ENCODE measurements at places on chromosomes 3 and 15.

- DNase-seq: no peak
Observed at GRCh38 chr15:75675579-75676404, 28.1 kb downstream of the SNX33 start.

DNA sequence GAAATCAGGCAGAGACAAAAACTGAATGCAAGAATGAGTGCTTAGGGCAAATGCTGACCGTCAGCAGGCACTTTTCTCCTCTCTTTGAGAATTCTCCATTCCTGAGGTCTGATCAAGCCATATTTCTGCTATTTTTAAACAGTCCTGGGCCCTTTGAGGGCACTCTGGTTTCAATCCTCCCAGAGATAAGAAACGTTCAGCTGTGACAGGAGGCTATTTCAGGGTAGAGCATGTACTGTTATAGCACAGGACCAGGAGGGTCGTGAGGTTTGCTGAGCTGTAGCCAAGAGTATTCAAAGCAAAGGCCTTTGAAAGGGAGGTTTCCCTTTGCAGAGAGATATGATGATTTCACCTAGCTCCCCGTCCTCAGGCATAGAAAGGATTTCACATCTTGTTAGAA lies 39.6 kb upstream of the PDZRN3 start:
- DNase-seq: no peak

DNA sequence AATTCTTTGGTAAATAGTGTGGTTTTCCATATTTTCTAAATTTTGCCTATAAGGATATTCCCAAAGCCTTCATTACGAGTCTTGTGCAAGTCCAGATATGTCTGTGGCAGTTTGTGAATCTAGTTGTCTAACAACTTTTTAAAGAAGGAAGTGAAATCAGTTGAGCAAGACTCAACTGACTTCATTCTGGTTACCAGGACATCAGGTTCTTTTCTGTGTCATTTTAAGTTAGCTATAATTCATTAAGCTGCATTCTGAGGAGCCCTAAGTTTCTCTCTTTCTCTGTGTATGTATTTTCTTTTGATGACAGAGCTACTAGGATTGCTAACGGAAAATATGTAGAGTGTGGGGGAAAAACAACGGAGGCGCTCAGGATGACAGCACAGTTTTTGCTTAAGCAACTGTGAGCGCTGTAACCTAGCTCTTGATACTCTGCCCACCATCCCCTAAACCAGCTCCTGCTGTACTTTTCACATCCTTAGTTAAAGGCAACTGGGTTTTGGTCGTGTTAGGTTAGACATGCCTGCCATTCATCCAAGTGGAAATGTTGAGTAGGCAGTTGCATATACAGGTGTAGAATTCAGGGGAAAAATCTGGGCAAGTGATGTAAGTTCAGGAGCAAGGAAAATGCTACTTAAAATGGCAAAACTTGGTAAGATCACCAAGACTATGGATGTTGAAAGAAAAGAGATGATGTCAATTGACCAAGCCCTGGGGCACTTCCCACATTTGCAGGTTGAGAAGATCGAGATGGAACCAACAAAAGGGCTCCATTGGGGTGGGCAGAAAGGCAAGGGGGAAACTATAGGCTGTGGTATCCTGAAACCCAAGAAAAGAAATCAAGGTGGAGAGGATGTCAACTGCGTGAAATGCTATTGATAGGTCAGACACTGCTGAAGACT lies 9.2 kb downstream of the MFSD1 start:
- DNase-seq: no peak

- peak; percentile 97 for DNase-seq
Observed at GRCh38 chr3:27431116-27431515, 53.1 kb downstream of the SLC4A7 start.

GRCh38 chr15:67869701-67870100 lies 29.9 kb upstream of the RNU6-1 start:
- DNase-seq: no peak

DNA sequence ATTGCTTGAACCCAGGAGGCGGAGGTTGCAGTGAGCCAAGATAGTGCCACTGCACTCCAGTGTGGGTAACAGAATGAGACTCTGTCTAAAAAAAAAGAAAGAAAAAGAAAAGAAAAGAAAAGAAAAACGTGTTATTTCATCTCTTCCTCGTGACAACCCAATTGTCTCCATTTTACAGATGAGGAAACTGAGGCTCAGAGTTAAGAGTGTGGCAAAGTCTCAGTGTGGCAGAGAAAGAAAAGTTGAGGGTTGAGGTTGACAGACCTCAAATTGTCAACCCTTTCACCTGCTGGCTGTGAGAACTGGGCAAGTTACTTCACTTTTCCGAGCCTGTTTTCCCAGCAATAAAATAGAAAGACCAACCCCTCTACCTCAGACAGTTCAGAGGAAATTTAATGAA lies 59.6 kb downstream of the TM4SF4 start:
- no peak for DNase-seq

DNA sequence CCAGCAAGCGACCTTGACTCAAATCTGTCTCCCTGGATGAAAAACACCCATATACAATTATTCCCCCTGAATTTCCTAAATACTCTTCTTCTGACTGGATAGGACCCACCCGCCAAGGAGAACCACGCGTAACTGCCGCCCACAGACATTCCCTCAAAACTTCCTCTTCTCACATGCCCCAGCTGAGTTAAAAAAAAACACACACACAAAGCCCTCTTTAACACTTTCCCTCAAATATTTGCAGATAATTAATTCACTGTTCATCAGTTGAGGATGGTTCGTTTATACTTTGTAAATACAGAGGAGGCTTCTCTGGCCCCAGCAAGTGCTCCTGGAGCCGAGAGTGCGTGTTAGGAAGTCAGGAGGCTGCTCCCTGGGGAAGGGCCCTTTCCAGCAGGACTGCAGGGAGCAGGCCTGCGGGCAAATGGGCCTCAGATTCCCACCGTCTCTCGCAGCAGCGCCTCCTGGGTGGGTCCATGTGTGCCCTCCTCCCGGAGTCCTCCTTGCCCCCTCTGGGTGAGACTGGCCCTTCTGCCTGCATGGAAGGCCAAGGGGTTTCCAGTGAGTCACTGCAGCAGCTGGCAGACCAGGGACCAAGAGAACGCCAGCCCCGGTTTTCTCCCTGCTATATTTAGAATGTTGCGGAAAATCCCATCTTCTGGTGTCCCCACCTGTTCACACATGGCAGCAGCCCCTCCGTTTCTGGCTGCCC lies 46.8 kb downstream of the MGLL start:
- no peak for DNase-seq

- DNase-seq: no peak
Observed at GRCh38 chr15:40759961-40760360, 3.9 kb upstream of the GCHFR start.

DNA sequence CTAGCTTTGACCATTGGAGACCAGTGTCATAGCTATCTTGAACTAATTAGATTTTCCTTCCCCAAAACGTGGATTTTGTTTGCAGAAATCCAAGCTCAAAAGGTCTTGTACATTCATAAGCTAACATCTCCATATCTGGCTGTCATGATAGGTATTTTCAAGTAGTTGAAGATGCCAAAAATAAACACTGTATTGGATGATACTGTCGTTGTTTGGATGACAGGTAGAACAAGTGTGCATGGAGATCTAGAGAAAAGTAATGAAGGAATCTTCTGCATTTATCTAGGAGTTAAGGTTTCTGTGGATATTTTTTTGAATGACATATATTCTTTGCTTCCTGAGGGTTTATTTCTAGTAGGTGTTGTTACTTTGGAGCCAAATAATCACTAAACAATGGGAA lies 1696.1 kb downstream of the SI start:
- no peak for DNase-seq

- no peak for DNase-seq
Observed at GRCh38 chr3:72538070-72538745, 310.0 kb downstream of the SHQ1 start.

- DNase-seq: no peak
Observed at GRCh38 chr3:177882124-177882648, 654.0 kb upstream of the KCNMB2 start.

DNA sequence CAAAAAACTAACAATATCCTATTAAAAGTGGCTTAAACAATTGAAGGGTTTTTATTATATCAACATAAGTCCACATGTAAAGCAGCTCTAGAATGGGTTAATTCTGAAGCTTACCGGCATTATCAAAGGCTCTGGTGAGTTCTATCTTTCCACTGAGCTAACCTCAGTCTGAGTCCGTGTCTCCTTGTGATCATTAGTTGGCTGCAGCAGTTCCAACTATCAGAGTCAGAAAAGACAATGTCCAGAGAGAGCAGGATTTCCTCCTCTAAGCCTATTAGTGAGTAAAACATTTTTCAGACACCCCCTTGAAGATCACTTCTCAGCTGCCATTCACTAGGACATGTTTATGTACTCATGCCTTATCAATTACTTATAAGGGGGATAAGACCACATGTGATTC lies 49.9 kb downstream of the DHX36 start:
- no peak for DNase-seq

- no peak for DNase-seq
Observed at GRCh38 chr15:77720655-77721054, 87.9 kb upstream of the LINGO1 start.

DNA sequence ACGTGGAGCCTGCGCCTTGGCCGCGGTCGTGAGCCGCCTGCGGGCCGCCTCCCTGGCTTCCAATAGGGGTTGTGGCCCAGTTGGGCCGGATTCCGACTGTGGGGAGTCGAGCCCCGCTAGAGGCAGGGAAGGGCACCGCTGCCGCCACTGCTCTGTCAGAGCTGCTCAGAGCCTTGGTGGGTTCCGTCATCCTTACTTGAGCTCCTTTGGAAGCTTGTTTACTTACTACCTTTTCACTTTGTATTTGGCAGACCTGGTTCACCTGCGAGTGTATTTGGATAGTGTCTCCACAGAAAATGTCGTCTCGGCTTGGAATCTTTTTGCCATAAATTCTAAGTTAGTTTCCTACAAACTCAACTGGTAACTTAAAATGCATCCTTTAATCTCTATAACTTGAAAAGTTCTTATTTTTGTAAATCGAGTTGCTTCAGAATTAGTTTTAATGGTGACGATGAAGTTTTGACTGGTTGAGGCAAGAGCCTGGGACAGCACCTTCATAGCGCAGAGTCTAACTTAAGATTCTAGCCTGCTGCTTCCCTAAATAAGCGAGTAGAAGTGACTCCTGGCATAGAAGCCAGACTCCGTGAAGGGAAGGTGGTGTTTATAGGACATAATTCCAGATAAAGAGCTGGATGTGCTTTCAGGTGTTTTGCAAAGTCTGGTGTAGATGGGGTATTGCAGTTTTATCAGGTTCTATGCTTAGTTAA lies 800 bp downstream of the DAG1 start:
- DNase-seq: no peak

GRCh38 chr3:149067883-149068282 lies 18.4 kb downstream of the HLTF start:
- no peak for DNase-seq

GRCh38 chr3:58190291-58190690 lies 20.5 kb downstream of the DNASE1L3 start:
- no peak for DNase-seq

DNA sequence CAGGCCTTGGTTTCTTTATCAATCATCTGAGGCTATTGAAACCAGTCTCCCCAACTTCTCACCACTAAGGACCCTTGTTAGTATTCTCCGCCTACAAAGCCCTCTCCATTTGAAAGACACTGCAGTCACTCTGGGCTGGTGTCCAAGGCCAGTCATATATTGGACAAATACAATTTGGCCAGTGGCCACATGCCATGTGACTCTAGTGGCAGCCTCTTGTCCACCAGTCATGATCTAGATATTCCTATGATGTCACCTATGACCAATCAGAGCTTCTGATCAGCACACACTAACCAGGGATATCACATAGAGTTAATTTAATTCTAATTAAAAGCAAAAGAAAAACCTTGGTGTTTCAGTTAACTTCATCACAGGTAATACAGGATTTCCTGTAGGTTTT lies 68.2 kb downstream of the RAB11A start:
- DNase-seq: no peak

Measured in non-pigmented ciliary epithelial cell (primary cell).